ENCODE measurements at places on chromosomes 2 and 18.

DNA sequence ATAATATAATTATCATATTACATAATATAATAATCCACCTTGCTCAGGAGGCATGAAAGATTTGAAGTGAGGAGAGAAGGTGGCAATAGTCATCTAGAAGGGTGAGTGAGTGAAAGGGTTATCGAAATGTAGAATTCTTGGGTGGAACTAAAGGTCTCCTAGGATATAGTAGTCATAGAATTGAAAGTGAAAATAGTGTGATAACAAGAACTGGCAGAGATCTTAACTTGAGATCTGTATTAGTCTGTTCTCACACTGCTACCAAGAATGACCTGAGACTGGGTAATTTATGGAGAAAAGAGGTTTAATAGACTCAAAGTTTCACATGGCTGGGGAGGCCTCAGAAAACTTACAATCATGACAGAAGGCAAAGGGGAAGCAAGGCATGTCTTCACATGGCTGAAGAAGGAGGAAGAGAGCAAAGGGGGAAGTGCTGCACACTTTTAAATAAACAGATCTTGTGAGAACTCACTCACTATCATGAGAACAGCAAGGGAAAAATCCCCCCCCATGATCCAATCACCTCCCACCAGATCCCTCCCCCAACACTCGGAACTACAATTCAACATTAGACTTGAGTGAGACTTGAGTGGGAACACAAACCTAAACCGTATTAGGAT lies 351.5 kb downstream of the NR4A2 start:
- DNase-seq: no peak

DNA sequence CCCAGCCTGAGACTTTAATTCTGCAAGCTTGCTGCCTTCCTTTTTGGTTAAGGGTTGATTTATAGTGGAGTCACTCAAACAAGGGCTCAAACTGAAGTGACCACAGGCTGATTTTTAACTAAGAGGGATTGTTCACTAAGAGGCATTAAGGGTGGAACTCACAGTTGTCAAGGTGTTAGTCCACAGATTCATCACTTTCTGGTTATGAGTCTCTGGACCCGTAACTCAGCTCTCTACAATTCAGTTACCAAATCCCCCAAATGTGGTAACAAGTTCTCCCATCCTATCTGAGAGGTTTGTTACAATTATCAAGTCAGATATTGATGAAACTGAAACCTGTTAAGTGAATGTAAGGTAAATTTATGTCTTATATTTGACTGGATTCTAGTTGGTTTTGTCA lies 185.9 kb upstream of the KLHL14 start:
- DNase-seq: no peak

DNA sequence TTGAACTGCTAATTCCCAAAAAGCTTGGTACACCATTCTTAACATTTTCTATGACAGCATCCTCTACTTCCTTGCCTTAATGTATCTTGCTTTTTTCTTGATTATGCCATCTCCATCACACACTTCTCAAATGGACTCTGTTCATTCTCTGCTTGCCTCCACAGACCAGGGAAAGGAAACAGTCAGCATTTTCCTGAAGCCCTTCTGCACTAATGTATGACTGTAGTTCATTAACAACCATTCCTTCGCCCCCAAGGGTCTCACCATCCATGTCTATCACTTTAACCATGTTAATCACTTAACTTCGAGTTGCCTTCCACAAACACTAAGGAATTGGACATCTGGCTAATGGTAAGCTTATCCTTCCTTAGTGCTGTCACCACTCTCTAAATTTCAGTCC lies 54.8 kb downstream of the COBLL1 start:
- DNase-seq: no peak

- DNase-seq: peak; percentile 45
Observed at GRCh38 chr2:11669454-11670291, at the start of gene NTSR2. NTSR2 (minus strand) TSS chr2:11670195; CDS start chr2:11670129, 66 bp downstream.

Data from cardiac fibroblast (primary cell).